ENCODE measurements at places on chromosomes 12 and 14. TPM values are rescaled to one million over a fixed set of nuclear protein-coding genes. Genes with fewer than 3 reads are reported as not detected.

The SLC25A47 gene
- total RNA-seq = not detected

The CLEC9A gene
- total RNA-seq = not detected

DNA sequence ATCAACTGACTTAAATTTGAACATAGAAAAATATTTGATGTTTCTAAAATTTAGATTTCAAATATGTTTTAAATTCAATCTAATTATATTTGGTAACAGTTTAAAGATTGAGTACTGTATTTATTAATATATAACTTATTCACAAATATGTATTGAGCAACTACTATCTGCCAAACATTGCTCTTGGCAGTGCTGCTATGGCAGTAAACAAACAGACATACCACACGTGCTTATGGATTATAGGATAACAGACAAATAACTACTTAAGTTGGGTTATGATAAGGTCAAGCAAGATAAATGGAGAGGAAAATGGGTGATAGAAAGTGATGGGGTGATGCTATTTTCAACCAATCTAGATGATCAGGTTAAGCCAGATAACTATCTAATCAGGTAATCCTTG is 538.1 kb downstream of the C12orf50 start:
- no peak for DNase-seq

GRCh38 chr12:162467-163307 is 51.3 kb downstream of the SLC6A12 start:
- DNase-seq = no peak

DNA sequence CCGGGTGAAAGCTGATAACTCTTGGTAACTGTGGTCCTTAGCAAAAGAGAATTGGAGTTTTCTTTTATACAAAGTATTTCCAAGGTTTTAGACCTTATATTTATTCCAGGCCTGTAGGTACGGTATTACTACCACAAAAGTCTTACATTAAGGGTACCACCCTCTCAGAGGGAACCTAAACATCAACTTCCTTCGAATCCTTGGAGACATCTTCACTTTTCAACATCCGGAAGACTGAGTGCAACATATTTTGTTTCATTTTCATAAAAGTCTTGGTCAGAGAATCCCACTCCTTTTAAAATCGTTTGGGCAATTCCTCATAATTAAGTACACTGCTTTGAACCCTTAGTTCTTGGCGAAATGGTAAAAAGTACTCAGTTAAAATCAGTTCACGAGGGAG is 1.2 kb downstream of the CNOT2 start:
- no peak for DNase-seq

GRCh38 chr14:81315341-81315740 is 84.8 kb downstream of the STON2 start:
- DNase-seq = no peak

- DNase-seq = no peak
Measured at GRCh38 chr12:20426191-20426590, 57.9 kb downstream of the PDE3A start.

DNA sequence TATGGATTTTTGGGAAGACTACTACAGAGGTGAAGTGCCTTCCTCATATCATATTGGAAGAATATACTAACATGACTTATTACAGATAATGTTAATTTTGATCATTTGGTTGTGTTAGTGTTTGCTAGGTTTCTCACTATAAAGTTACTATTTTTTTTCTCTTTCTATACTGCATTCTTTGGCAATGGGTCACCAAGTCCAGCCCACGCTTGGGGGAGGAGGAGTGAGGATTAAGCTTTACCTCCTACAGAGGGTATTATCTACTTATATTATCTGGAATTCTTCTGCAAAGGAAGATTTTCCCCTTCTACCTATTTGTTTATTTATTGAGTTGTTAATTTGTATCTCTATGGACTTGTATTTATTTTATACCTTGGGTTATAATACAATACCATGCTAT is 31.5 kb downstream of the SCN8A start:
- no peak for DNase-seq

DNA sequence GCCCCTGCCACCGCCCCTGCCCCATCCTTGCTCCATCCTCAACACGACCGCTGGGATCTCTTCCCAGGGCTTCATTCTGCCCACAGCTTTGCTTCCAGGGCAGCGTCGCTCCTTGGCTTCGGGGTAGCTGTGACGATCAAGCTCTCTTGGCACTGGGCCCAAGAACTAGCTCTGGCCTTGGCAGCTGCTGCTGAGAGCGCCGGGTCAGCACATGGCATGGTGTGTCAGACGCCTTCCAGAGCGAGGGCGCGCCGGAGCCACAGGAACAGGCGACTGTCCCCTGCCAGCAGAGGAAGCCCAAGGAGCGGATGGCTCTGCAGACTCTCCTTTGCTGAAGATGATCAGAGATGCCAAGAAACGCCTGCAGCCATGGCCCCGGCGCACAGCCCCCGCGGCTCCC is 15.9 kb downstream of the RAB35 start:
- DNase-seq = no peak

GRCh38 chr12:75103822-75104221 is 105.8 kb downstream of the KCNC2 start:
- DNase-seq = no peak

DNA sequence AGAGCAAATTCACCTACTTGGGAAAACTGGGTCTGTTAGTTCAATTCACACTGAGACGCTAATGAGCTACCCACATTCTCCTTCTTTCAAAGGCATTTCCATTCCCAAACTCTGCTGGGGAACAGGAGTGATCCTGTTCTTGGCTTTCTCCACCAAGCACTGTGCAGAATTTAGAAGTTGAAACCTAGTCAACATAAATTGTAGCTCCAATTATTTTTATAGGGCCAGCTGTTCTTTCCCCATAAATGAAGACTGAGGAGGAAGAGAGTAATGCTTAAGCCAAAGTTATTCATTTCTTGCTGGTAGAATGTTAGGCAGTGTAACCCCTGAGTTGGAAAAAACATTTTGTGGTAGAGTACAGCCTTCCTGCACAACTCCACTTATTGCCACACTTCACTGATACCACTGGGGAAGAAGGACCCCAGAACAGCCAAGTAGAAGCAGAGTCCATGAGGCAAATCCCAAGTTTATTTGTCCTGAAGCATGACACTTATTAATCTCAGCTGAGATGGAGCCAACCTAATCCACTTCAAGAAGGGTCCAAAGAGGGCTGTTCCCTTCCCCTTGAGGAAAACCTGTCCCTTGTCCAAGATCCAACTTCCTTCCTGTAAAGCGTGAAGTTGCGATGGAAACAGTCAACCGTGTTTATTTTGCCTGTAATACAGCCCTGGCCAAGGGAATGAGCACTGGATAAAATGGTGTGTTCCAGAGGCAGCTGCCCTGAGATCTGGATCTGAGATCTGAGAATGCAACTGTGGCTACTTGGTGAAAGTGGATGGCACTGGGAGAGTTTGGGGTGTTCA is 151.8 kb downstream of the TBX5 start:
- DNase-seq = no peak

- DNase-seq = no peak
Measured at GRCh38 chr12:105358789-105359188, 28.3 kb downstream of the C12orf75 start.

Measured in Calu3 (cell line).